Tibial nerve (tissue), 4 donors: ENCODE measurements at places on chromosomes 13 and 19.

GRCh38 chr13:57996717-57997116, 365.2 kb downstream of the PCDH17 start:
- no peaks in the 10 kb centered on the region for H3K36me3 ChIP-seq
- no peak overlapping the region for H3K27ac ChIP-seq
- DNase-seq: no peak
- H3K27me3 ChIP-seq: no peaks in the 10 kb centered on the region

- no peak for DNase-seq
- peaks cover 6% of the 10 kb centered on the region for H3K36me3 ChIP-seq
- no peaks in the 10 kb centered on the region for H3K27me3 ChIP-seq
These were observed 5.6 kb downstream of the TCF3 start for GRCh38 chr19:1646659-1647453.

DNA sequence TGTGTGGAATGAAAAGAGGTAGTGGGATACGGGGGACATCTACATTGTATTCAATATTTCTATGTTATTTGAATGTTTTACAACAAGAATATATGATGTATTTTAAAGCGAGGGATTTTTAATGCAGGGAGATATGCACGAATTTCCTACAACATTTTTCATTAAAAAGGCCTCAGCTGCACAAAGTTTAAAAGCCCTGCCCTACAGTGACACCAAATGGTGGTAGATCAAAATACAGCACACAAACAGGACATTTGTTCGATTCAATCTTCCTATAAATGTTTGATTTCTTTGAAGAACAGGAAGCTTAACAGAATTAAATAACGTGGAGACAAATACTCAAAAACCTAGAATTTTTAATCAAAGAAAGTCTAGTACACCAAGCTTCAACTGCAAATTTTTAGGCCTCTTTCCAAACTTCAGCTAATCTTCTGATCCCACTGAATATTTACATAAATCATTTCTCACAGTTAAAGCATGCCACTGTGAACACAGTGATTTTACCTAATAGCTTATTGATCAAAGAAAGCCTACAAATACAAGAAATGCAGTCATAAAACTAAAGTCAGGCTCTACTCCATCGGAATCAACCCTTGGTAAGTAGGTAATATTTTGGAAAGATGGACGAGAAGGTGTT, 257.2 kb downstream of the DIAPH3 start:
- no peaks in the 10 kb centered on the region for H3K36me3 ChIP-seq
- DNase-seq: no peak
- no peaks in the 10 kb centered on the region for H3K27me3 ChIP-seq
- H3K4me1 ChIP-seq: no peaks in the 10 kb centered on the region

- no peak for DNase-seq
- H3K27ac ChIP-seq: no peak overlapping the region
- no peaks in the 10 kb centered on the region for H3K36me3 ChIP-seq
- no peaks in the 10 kb centered on the region for H3K4me1 ChIP-seq
- H3K4me3 ChIP-seq: no peak overlapping the region
- H3K27me3 ChIP-seq: no peaks in the 10 kb centered on the region
These were observed 49.1 kb upstream of the SOX21 start for GRCh38 chr13:94761407-94761806.

GRCh38 chr13:59747529-59747928, 416.2 kb downstream of the DIAPH3 start:
- no peaks in the 10 kb centered on the region for H3K36me3 ChIP-seq
- no peak for DNase-seq
- H3K4me1 ChIP-seq: no peaks in the 10 kb centered on the region
- no peaks in the 10 kb centered on the region for H3K27me3 ChIP-seq
- no peak overlapping the region for H3K27ac ChIP-seq

GRCh38 chr19:5676772-5677105, 3.6 kb downstream of the MICOS13 start:
- DNase-seq: no peak
- H3K36me3 ChIP-seq: no peaks in the 10 kb centered on the region
- H3K27me3 ChIP-seq: no peaks in the 10 kb centered on the region
- no peak overlapping the region for H3K27ac ChIP-seq
- no peak overlapping the region for H3K4me3 ChIP-seq
- peaks cover 27% of the 10 kb centered on the region for H3K4me1 ChIP-seq

- no peaks in the 10 kb centered on the region for H3K4me1 ChIP-seq
- H3K27ac ChIP-seq: no peak overlapping the region
- DNase-seq: no peak
- no peak overlapping the region for H3K4me3 ChIP-seq
- H3K36me3 ChIP-seq: no peaks in the 10 kb centered on the region
- no peaks in the 10 kb centered on the region for H3K27me3 ChIP-seq
These were observed 1238.9 kb downstream of the UQCRFS1 start for GRCh38 chr19:27974082-27974513.

GRCh38 chr13:79374578-79374977, 31.5 kb downstream of the RBM26 start:
- H3K27ac ChIP-seq: no peak overlapping the region
- H3K4me3 ChIP-seq: no peak overlapping the region
- H3K27me3 ChIP-seq: no peaks in the 10 kb centered on the region
- no peak for DNase-seq
- no peaks in the 10 kb centered on the region for H3K4me1 ChIP-seq
- H3K36me3 ChIP-seq: peaks cover 7% of the 10 kb centered on the region

DNA sequence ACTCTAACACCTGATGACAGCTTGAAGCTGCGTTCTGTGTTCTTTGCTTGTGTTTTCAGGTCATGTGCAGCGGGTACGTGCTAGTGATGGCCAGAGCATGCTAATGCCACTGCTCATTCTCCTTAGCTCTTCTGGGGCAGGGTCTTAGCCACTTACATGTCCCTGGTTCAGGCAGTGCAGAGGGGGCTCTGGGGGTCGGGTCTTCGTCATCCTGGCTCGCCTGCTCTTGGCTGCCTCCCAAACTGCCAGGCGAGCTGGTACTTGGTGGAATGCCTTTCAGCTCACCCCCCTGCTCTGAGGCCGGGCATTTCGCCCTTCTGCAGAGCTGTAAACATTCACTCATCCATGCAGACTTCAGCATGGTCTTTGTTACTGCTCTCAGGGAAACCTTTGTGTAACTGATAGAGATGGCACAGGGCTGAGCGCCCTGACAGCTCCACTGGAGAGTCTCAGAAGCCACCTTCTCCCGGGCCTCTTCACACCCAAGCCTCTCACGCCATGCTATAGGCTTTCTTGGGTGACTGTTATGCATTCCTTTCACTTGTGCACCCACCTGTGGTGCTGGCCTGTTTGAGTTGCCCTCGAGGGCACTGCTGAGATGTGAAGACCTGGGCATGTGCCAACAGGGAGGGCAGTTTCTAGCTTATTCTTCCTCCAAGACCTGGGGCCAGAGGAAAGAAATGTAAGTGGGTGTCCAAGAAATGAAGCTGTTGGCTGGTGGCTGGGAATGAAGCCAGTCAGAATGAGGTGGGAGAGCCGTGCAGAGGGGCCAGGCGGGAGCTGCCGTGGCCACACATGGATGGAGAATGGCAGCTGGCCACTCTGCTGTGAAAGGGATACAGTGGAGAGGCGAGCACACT, 24.4 kb downstream of the FAM124A start:
- H3K27me3 ChIP-seq: no peaks in the 10 kb centered on the region
- DNase-seq: no peak
- no peaks in the 10 kb centered on the region for H3K4me1 ChIP-seq
- H3K36me3 ChIP-seq: no peaks in the 10 kb centered on the region

DNA sequence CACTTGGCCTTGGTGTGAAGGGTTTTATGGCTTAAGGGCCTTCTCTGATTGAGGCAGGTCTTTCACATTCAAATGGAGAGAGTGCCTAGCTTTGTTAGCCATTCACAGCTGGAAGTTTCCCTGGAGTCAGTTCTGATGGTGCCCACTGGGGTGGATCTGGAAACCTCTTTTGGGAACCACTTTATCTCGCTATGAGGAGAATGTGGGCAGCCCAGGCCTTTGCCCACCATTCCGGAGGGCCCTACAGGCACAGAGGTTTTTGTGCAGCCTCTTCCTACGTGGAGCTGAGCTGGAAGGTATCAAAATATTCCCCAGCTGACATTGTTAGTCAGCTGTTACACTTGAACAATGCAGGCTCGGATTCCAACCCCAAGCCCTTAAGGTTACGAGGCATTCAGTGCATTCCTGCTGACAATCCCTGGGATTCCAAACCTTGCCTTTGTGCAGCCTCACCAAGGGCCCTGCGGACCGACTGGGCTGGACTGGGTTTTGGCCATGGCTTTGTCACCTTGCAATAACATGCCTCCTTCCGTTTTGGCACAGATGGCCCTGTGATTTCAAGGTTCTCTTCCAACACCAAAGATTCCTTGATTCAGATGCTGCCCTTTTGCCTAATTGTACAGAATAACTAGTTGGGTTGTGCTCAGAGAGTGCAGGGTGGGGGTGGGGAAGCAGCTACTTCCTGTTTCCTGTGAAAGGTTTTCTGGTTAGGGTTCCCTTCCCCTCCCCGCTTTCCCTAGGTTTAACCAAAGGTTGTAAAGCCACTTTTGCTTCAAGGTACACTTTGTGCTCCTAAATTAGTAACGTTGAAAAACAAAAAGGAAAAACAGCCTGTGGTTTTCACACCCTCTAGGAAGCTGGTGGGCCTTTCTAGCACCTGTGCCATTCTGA, 27.0 kb downstream of the SAE1 start:
- peak; percentile 24 for DNase-seq
- no peak overlapping the region for H3K4me3 ChIP-seq
- H3K27ac ChIP-seq: peak overlapping the region; percentile 64
- no peaks in the 10 kb centered on the region for H3K36me3 ChIP-seq
- H3K27me3 ChIP-seq: no peaks in the 10 kb centered on the region
- H3K4me1 ChIP-seq: peaks cover 31% of the 10 kb centered on the region

- H3K27ac ChIP-seq: no peak overlapping the region
- H3K4me3 ChIP-seq: no peak overlapping the region
- peaks cover 14% of the 10 kb centered on the region for H3K4me1 ChIP-seq
- DNase-seq: no peak
- H3K27me3 ChIP-seq: peaks cover 54% of the 10 kb centered on the region
These were observed 1.3 kb upstream of the SPIB start for GRCh38 chr19:50417111-50418081.

DNA sequence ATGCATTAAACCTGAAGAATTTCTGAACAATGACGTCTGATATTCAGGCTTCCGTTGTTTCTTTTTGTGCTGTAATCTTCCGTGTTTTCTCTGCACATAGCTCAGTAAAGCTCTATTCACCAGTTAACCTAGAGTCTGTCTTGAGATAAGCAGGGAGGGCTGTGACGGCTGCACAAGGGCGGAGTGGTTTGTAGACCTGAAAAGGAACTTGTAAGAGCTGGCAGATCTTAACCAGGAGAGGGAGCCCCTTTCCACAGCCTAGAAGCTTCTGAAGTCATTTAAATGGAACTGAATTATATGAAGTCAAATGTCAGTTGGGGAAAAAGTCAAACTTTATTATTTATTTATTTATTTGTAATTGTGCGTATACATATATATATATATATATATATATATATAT, 27.5 kb downstream of the DPRX start:
- no peaks in the 10 kb centered on the region for H3K36me3 ChIP-seq
- H3K4me3 ChIP-seq: no peak overlapping the region
- DNase-seq: no peak
- no peak overlapping the region for H3K27ac ChIP-seq

- H3K27me3 ChIP-seq: no peaks in the 10 kb centered on the region
- no peak overlapping the region for H3K27ac ChIP-seq
- no peaks in the 10 kb centered on the region for H3K4me1 ChIP-seq
- no peak for DNase-seq
- H3K36me3 ChIP-seq: no peaks in the 10 kb centered on the region
These were observed 13.7 kb upstream of the SCEL start for GRCh38 chr13:77521595-77522367.

DNA sequence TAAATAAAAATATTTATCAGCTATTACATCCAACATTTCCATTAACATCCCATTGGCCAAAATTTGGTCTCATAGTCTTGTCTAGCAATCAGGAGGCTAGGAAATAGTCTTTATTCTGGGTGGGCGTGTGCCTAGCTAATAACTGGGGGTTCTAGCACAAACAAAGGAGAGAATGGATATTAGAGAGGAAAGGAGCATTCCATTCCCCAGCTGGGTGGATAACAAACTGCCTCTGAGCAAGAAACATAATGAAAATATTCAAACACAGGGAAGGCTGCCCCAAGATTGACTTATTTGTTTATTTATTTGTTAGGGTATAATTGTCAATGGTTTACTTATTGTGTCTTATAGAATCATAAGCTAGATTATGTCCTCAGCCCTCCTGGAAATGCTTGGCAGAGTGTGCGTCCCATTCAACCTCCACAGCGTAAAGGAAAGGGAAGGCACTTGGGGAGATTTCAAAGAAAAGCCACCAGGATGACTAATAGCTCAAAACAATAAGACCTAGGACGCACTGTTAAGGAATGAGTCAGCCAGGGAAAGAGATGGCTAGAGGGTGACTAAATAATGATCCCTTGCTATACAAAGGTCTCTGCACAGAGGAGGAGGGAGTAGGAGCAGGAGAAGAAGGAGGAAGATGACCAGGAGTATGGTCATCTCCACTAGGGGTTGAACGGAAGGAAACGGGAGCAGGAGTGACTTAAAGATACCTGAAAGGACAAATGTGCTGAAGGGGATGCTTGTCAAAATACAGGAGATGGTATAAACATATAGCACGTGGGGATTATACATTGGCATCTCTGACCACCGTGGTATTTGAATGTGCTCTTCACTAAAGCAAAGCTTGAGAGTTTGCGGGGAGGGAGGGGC, 23.5 kb upstream of the USP12 start:
- no peak for DNase-seq
- no peaks in the 10 kb centered on the region for H3K36me3 ChIP-seq
- no peak overlapping the region for H3K4me3 ChIP-seq
- H3K27me3 ChIP-seq: no peaks in the 10 kb centered on the region
- H3K4me1 ChIP-seq: no peaks in the 10 kb centered on the region

GRCh38 chr13:75486146-75487062, 4.4 kb upstream of the TBC1D4 start:
- DNase-seq: no peak
- peaks cover 24% of the 10 kb centered on the region for H3K4me1 ChIP-seq
- H3K36me3 ChIP-seq: no peaks in the 10 kb centered on the region
- H3K4me3 ChIP-seq: no peak overlapping the region
- H3K27ac ChIP-seq: no peak overlapping the region
- no peaks in the 10 kb centered on the region for H3K27me3 ChIP-seq

- no peak for DNase-seq
- H3K4me1 ChIP-seq: peaks cover 7% of the 10 kb centered on the region
- no peak overlapping the region for H3K27ac ChIP-seq
- H3K27me3 ChIP-seq: peaks cover 9% of the 10 kb centered on the region
- H3K4me3 ChIP-seq: no peak overlapping the region
These were observed 14.0 kb upstream of the MYADM start for GRCh38 chr19:53853707-53854106.

DNA sequence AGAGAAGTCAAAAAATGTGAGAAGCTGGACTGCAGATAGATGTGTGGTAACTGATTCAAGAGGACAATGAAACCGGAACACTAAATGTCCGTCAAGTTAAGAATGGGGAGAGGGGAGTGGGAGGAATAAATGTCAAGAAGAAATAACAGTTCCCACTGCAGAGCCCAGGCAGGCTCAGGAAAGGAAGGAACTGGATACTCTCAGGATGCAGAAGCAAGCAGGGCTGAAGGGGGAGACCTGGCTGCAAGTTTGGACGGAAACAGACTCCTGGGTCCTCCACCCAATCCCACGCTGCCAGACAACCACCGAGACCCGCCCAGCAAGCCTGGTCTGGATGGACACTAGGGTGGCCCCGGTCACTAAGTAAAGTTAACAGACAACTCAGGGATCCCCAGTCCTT, 18.1 kb downstream of the TUBGCP3 start:
- no peaks in the 10 kb centered on the region for H3K27me3 ChIP-seq
- peaks cover 37% of the 10 kb centered on the region for H3K36me3 ChIP-seq
- H3K4me1 ChIP-seq: no peaks in the 10 kb centered on the region
- H3K4me3 ChIP-seq: no peak overlapping the region
- no peak overlapping the region for H3K27ac ChIP-seq
